Dermis microvascular lymphatic vessel endothelial cell (primary cell): ENCODE measurements at places on chromosomes 3 and 15.

GRCh38 chr3:71478568-71478967 is 105.0 kb downstream of the FOXP1 start:
- DNase-seq = peak; percentile 60

GRCh38 chr3:127185268-127185667 is 7.7 kb upstream of the PRR23E start:
- DNase-seq = no peak

DNA sequence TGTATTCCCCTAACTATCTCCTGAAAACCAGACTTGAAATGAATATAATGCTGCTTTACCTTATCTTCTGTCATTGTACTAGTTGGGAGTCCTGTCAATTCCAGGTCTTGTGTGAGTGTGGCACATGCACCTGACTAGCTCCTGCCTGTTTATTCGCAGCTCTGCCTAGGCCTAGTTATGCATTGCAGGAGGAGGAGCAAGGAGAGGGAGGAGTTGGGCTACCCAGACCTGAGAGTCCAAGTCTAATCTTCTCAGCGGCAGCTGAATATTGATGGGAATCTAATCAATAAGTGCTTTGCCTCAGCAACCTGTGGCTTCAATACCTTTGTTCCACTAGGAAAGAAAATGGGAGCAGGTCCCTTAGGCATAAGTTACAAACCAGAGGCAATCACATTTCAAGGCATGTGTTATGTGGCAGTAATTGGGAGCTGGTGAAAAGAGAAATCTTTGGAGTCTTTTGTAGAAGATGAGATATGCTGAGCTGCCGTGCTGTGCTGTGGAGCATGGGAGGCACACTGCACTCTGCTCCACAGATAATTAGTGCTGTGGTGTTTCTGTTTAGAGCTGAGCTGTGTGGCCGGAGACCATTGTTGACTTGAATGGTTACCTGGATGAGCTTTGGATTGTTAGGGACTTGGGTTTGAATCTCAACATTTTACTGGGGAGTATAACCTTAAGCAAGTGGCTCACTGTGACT is at the start of gene SLC2A2:
SLC2A2 (minus strand) TSS at position 124 of the 697 bp plus-strand sequence; CDS start at position 74, 50 bp downstream.
- DNase-seq = no peak

DNA sequence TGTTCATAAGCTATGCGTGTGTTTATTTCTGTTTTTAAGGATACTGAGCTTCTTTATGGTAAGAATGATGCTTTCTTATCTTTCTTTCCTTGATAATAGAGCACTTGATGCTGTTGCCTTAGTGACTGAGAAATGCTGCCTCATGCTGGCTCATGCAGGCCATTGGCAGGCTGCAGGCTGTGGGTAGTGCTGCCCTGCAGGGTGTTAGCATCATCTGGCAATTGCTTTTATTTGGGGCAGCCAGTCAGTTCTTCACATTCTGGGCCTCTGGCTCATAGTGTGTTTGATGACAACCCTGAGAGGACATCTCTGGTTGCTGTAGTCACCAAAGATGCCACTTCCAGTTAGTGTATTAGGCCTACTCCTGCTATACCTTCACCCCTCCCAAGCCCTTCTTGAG is 66.2 kb upstream of the ONECUT1 start:
- no peak for DNase-seq

DNA sequence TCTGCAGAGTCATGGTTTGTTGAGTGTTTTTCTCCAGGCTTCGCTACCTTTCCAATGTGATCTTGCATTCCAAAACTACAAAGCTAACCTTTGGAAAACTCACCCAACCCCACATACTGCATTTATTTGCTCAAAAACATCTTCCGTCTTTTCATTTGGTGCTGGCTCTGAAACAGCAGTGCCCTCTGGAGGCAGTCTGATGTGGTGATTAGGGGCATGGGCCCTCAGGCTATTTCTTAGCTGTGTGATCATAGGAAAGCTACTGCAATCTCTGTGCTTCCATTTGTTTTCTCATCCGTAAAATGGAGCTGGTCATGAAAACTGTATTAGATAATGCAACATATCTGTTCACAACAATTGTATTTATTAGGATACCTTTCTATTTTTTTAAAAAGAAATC is 47.0 kb downstream of the MTHFS start:
- peak; percentile 48 for DNase-seq

DNA sequence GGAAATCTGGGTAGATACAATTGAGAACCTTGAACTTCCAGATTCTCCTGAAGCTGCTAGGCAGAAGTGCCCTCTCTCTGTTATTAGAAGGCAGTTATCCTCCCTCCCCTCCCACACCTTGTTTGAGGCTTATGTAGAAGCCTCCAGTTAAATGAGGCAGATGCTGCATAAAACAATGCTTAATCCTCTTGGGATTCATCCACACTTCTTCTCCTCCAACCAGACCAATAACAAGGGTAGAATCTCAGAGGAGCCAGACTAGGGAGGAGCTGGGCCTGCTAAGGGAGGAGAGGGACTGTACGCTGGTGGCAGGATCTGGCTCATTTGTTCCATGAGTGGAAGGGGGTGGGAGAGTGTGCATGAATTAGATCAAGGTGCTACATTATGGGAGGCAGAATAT is 88.3 kb upstream of the PRR23C start:
- no peak for DNase-seq
